ENCODE measurements at places on chromosomes 1 and 21.
A peak's percentile ranks its signal among the peaks of the same experiment; 100 is the strongest.

DNA sequence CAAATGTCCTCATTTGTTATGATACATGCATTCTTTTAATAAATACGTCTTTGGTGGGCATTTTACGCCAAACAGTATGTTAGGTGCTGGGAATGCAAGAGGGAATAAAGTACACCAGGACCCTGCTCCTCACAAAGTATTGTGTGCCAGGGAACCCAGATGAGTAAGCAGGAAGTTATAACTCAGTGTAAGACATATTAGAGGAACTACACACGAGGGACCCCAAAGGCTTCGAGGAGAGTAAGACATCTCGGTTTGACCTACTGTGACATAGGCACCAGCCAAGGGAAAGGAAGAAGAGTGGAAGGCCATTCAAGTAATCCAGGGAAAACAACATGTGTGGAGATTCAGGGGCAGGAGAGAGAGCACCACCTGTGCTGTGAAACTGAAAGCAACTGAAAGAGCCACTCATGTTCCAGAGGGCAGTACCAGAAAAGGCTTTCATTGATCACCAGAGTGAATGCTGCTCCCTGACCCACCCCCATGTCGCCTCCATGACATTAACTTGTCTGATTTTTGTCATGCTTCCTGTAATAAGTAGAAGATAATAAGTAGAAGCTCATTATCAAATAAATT lies 542.5 kb upstream of the PKN2 start:
- DNase-seq: no peak

GRCh38 chr1:53799141-53799540 lies 39.0 kb downstream of the NDC1 start:
- peak; percentile 1 for DNase-seq

DNA sequence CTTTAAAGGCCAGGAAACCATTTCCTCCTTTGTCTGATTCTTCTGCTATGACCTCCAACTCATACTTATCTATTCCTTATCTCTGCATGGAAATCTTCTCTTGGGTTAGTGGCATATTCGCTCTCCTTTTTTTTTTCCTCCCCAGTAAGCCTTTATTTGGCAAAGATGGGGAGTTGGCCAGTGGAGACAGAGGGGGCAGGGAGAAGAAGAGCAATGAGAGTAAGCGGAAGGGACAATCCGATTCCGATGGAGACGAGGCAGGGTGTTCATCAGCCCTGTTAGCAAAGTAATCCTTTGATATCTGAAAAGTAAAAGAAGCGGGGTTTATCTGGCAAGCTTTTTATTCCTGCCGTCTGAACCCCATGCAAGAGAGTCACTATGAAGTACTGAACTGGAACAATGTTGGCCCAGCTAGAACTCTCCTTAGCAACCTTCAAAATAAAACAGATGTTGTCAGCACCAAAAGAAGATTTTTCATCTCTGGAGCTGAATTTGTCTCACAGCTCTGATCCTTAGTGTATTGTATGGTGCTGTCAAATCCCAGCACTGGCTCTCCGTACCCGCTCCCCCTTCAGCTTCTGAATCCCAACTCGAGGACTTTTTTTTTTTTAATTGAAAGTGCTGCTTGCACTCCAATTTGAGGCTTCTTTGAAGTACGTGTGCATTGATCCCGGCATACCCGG lies 40.9 kb downstream of the PTGFRN start:
- no peak for DNase-seq

- DNase-seq: no peak
Measured at GRCh38 chr1:34970220-34970735, 14.9 kb downstream of the TMEM35B start.

DNA sequence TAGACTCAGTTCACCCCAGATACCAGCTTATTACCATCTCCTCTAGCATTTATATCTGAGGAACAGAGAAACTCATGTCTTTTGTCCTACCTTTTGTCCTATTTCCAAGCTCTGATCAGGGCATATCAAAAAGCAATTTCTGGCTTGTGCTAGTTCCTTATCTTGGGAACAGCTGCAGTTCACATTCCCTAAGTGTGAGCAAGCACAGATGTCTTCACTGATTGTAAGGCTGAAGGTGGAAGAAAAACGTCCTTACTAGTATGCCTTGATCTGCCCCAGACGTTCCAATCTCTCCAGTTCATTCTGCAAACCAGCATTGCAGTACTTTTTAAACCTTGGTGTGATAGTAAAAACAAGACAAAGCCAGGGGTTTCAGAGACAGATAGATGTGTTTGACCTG lies 139.8 kb downstream of the NCAM2 start:
- no peak for DNase-seq

DNA sequence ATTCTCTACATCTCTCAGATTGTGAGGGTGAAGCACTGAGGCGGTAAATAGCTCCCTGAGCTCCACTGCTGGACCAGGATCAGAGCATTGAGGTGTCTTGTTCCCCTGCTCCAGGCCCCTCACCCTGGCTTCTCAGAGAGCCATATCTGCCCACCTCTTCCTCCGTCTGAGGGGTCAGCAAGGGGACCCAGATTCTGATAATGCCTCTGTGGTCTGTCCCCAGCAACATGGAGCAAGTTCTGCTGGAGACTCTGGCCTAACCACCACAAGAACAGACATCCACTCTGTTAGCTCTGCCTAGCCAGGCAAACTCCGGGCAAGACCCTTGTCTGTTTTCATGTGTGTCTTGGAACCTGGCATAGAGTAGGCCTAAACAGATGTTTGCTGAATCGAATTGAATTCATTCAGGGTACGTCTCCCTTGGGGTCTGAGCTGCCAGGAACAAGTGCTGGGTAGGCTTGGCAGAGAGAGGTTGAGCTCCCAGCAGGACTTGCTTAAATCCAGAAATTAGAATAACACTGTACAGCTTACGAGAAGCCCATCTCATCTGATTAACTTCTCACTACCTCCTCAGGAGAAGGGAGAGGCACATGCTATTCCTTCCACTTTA lies 2.3 kb downstream of the TRAF5 start:
- no peak for DNase-seq

- no peak for DNase-seq
Measured at GRCh38 chr1:4017636-4018365, 117.7 kb upstream of the C1orf174 start.
